ENCODE measurements at places on chromosomes 16 and 17.

DNA sequence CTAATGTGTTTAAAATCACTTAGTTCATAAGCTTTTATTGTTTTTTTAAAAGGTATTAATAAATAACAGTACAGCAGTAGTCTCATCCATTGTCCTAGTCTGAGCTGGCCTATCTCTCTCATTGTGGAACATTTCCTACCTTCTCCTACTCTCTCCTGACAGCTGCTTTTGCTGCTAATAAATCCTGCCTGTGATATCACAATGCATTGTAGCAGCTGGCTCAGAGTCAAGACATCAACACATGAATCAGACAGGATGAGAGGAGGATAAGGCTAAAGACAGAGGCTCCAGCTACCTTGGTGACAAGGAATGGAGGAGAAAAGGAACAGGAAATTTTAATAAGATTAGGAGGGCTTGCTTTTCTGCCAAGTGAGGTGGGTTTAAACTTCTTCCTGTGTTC lies 626.1 kb downstream of the HS3ST4 start:
- DNase-seq = no peak

DNA sequence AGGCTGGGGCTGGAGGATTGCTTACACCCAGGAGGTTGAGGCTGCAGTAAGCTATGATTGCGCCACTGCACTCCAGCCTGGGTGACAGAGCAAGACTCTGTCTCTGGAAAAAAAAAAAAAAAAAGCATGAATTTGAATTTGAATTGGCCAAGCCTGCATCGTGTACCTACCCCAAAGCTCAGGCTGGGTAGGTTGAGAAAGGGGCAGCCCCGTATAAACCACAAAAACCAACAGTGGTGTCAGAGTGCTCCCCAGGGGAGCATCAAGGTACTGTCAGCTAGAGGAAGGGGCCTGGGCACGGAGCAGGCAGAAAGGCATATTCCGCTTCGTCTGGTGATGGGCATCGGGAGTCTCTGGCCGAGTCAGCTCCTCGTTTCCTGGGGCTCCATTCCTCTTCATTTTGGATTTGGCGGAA lies 40.9 kb downstream of the RAP1GAP2 start:
- no peak for DNase-seq

- no peak for DNase-seq
These were observed 8.7 kb upstream of the ETV4 start for GRCh38 chr17:43554857-43555256.

GRCh38 chr17:78316867-78317789 lies 42.7 kb downstream of the SOCS3 start:
- DNase-seq = no peak

- DNase-seq = no peak
These were observed 24.5 kb downstream of the PIK3R5 start for GRCh38 chr17:8940866-8941471.

GRCh38 chr17:33517746-33518145 lies 224.7 kb upstream of the ASIC2 start:
- DNase-seq = no peak
